ENCODE measurements at places on chromosomes 2 and 18. TPM values are rescaled to one million over a fixed set of nuclear protein-coding genes. Genes with fewer than 3 reads are reported as not detected.

Gene XIRP2
- not detected for total RNA-seq

Gene WNT10A
- 1.0 TPM for total RNA-seq

DNA sequence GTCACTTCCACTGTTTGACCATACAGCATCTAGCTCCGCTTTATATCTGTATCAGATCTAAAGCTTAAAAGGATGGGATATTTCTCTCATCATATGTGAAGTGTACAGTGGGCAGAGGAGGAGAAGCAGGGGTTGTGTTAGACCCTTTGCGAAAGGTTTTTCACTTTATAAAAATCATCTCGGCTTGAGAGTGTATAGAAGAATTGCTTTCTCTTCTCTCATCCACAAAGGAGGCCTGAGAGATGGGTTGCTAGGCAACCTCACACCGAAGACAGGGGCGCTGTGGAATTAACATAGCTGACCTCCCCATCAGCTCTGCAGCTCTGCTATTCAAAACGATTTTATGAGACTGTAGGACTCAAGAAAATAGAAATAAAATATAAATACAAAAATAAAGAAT is 70.2 kb upstream of the GALNT3 start:
- H3K4me1 ChIP-seq: no peaks in the 10 kb centered on the region
- DNase-seq: no peak
- H3K27me3 ChIP-seq: no peaks in the 10 kb centered on the region
- no peaks in the 10 kb centered on the region for H3K36me3 ChIP-seq

DNA sequence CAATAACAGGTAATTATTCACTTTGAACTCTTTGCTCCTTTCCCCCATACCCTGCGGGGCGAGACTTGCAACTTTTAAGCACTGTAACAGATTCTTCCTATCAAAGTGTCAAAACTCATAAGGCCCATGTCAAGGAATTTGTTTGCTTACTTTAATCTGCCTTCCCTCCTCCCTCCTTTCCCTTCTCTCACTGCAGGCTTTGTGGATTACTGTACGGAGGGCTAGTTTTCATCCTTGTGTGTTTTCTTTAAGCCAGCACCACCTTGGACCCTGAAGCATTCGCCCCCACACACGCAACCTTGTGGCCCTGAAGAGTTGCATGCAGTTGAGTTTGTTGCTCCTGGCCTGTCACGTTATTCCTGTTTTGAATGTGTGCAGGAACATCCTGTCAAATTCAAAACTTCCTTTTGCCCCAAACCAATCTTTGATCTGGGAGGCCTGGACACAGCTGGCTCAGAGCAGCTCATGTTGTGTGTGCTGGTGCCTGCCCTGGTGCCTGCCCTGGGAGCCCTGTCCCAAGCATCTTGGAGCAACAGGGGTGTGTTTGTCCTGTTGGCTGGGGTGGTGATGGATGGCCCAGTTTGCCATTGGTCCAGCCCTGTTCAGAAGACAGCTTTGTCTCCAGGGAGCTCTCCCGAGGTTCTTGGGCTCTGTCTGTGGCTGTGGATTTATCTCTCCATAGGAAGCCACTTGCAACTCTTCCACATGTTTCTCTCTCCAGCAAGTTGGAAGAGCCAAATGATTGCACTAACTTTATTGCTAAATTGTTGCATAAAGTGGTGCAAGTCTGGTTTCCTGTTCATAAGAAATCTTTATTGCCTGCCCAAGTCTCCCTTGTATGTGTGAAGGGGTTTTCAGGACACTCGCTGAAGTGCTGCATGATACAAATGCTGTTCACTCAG is 199.6 kb downstream of the VAPA start:
- no peak for DNase-seq
- no peak overlapping the region for H3K4me3 ChIP-seq
- H3K27ac ChIP-seq: no peak overlapping the region
- H3K4me1 ChIP-seq: no peaks in the 10 kb centered on the region
